Left renal pelvis (tissue), 4 donors: ENCODE measurements at places on chromosomes 12 and 14. TPM values are rescaled to one million over a fixed set of nuclear protein-coding genes. Genes with fewer than 3 reads are reported as not detected.

GRCh38 chr12:86389949-86390348, 133.8 kb upstream of the MGAT4C start:
- no peak for DNase-seq

DNA sequence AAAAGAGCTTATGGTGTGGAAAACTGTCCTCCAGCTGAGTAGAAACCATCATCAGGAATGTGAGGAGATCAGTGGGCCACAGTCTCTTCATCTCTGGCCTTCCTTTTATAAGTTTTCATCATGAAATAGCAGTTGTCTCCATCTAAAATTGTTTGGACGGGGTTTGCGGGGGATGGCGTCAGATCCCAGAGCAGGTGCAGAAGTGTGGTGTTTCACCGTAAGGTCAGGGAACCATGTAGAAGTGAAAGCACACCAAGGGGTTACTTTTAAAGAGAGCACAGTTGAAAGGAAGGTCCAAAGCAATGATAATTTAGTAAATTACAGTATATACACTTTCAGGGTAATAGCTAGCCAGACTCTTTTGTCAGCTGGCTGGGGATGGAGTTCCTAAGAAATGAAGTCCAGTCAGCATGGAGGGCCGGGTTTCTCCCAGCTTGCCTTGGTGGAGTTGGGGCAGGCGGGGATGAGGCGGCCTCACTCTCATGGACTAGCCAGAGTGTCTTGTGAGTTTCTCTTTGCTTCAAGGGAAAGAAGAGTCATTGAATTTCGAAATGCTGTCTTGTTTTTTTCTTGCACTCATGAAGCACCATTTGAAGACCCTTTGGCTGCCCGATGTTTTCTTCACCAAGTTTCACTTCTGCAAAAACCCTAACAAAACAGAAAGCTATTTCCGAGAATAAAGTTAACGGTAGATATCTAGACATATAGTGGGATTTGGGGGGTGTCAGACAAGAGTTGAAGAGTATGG, 100.6 kb downstream of the ETV6 start:
- no peak for DNase-seq

- no peak for DNase-seq
Measured at GRCh38 chr12:17372508-17372907, 717.5 kb downstream of the RERGL start.

DNA sequence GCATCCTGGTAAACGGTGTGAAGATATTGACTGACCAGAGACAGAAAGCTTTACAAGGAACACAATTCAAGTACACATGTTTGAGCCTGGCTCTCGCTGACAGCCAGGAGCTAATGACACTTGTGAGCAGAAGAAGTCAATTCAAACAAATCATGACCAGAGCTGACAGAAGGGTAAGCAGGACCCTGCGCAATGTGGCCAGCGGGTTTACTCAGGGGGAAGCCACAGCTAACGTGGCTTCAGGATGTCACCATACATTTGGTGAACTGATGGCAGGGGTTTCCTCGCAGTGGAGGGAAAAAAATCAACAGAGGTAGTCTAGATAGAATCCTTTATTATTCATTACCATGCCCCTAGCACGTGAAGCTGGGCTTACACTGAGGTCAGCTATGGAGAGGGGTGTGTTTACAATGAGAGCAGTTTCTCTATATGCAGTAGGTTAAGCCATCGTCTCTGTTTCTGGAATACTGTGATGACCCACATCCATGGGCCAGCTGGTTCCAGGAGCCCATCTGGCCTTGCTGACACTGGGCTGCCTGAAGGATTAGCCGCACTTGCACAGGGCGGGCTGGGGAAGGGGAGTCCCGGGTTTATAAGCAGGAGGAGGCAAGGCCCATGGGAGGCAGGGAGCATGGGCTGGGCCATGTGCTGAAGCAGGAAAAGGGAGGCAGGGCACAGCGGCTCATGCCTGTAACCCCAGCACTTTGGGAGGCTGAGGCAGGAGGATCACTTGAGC, 198.2 kb upstream of the PRMT8 start:
- DNase-seq: no peak

DNA sequence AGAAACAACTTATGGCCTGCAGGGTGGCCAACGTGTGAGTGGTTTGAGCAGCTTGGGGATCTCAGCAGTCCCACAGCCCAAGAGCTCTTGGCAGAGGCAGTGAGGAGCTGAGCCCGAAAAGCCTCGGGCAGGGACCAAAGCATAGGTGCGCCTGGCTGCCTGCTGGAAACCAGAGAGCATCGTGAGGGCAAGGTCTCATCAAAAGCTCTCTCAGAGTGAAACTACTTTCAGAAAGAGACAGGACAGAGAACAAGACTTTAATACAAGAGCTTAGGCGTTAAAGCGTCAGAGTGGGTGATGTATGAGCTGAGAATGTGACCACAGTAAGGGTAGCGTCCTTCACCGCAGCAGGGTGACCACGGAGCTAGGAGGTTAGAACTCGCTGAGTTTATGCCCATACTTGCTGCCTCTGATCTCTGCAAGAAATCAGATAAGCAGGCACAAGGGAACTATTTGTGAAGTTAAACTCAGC, 30.8 kb downstream of the LGMN start:
- no peak for DNase-seq

- DNase-seq: no peak
Measured at GRCh38 chr12:122547330-122547729, 20.3 kb downstream of the KNTC1 start.

DNA sequence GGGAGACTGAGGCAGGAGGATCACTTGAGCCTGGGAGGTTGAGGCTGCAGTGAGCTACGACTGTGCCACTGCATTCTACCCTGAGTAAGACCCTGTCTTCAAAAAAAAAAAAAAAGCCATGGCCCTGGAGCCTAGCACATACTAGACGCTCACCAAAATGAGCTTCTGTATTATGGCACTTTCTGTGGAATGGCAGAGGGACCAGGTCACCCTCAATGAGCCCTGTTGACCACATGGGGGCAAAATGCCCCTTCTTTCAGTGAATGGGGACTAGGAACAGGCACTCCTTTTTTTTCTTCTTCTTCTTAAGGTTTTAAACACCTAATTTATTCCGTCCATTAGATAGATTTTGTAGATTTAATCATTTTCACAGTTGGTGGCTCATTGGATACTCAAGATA, 50.5 kb downstream of the FAM222A start:
- DNase-seq: no peak

- DNase-seq: peak; percentile 45
Measured at GRCh38 chr12:30874455-30875321, 51.9 kb upstream of the TSPAN11 start.

DNA sequence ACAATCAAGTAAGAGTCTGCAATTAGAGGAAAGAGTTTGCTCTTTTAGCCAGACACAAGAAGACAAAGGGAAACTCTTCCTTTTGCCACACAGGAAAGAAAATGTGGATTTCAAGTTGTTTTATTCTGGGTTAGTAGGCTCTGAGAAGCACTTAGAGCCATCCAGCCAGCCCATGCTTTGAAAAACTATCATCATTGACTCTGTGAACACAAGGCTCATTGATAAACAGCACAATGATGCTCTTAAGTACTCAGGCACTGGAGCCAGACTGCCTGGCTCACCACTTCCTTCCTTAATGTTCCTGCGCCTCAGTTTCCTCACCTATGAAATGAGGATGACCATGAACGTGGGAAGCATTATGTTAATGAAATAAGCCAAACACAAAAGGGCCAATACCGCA, 150.2 kb upstream of the EEA1 start:
- no peak for DNase-seq

Gene LRP1
- polyA plus RNA-seq: 79.3 TPM
